Activated T-helper 2 cell treated with anti-CD3 and anti-CD28 coated beads, Interferon-gamma antibody, Interleukin-2, Interleukin-4, amounts not matched to agents 10 μg/mL and 5 μg/mL and 100 μg/mL, durations not matched to agents 14 hours and 24 hours and 36 hours (primary cell): ENCODE measurements at places on chromosomes 6 and 20. TPM values are rescaled to one million over a fixed set of nuclear protein-coding genes. Genes with fewer than 3 reads are reported as not detected.

OOEP gene
- 0.46 TPM in 1 of 2 replicates, not detected in the other for total RNA-seq

C6orf163 gene
- total RNA-seq = 1.1 TPM in 2 replicates

CDKAL1 gene
- 30.5 and 31.2 TPM in 2 replicates for total RNA-seq

TRIM40 gene
- not detected in 2 replicates for total RNA-seq

DNA sequence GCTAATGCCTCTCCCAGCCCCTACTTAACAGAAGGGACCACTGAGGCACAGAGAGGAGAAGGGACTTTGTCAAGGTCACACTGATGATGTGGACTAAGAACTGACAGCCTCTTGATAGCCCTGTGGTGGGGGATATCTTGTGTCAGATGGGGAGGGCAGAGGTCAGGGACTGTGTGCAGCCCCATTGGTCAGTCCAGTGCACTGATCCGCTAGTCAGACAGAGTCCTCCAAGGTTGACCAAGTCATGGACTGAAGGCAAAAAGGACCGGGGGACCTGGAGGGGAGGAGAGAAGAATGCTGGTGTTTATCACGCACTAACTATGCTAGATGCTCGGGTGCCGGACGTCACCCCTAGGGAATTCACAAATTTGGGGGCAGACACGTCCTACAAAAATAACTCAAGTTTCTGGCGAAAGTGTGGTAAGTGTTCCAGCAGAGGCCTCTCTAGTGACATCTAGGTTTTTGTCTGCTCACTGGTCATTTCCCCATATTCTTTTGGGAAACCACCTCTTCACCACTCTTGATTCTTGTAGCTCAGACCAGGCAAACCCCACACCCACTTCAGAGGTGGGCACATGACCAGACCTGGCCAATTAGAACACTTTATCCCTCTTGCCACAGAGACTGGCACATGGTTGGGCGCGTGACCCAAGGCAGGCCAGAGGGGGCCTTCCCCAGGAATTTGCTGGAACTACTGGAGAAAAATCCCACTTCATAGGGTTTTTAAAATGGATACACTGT, 21.0 kb downstream of the TCF15 start:
- no peak for DNase-seq

GRCh38 chr6:170134471-170135440, 156.1 kb downstream of the DLL1 start:
- DNase-seq = no peak
